NCI-H748 treated with DMSO at 0.1 percent for 48 hours (cell line): ENCODE measurements at places on chromosomes 12 and 14.

- no peak for DNase-seq
These were observed 607.0 kb downstream of the BCL11B start for GRCh38 chr14:98665007-98665406.

GRCh38 chr12:64679487-64680001 is 69.2 kb downstream of the RASSF3 start:
- peak; percentile 89 for DNase-seq

- no peak for DNase-seq
These were observed 187.7 kb downstream of the NTF3 start for GRCh38 chr12:5619628-5620027.

DNA sequence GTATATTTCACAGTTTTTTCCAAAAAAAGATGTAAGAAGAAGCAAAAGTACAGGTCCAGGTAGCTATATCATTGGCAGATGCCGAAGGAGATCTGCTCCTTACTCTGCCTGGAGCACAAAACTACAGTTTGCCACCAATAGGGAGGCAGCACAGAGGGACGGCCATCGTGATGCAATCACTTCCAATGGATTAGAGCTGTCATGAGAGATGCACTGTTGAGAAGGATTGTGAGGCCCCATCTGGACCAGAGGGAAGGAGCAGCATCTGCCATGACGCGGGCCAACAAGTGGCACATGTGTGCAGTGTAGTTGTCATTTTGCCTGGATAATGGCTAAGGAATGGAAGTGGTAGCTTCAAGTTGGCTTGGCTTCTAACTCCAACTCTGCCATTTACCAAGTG is 318.8 kb upstream of the FKBP4 start:
- DNase-seq = no peak

DNA sequence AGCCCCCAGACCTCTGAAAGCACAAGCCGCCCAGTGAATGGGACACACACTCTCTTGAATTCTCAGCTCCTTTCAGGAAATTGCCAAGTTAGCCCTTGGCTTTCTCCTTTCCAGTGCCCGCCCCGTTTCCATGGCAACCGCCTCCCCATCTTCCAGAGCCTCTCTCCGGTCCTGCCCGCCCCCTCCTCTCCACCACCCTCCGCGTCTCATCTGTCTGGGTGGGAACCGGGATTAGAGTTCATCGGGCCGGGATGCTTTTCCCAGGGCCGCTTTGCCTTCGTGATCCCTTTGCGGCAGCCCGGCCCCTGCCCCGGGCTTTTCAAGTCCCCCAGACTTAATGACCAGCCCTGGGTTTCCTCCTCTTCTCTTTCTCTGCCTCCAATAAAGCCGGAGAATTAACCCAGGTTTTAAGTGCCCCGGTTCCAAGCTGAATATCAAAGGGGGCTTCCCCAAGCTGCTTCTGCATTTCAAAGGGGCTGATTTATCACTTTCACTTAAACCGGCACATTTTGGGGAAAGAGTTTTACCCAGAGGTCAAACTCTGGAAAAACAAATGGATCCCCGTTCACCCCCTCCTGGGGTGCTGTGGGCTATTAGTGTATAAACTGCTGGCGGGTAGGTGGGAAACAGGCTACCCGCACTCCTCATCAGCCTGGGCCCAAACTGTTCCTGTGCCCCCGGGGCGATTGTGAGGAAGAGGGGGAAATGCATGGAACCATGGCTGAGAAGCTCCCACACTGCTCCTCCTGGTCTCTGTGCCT is 101.7 kb downstream of the ZFP36L1 start:
- DNase-seq = no peak

DNA sequence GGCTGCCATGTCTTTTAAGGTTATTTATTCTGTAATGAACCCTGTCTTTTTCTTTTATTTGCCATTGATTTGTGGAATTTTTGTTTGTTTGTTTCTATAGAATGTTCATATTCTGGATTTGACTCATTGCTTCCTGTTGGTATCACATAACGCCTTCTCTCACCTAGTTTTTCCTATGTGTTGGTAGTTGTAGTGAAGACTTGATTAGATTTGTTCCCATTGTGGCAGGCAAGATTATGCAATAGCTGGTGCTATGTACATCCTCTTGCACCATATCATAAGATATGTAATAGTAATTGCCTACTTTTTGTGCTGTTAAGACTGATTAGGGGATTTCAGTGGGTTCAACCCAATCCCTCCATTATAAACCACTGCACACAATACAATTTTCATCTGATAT is 3.9 kb upstream of the KRT6B start:
- DNase-seq = no peak

DNA sequence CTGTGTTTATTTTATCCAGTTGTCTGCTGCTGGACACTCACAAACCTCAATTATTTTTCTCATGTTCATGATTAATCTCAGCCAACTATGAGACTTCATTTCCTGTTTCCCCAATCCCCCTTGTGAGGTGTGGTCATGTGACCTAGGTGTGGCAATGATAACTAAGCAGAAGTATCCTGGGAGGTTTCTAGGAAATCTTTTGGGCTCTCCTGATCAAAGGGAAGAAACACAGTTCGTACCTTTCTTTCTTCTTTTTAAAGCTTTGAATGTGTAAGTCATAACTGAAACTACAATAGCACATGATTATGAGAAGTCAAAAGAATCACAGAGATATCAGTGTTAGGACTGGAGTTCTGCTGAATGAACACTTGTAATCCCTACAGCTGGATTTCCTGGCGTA is 34.4 kb upstream of the MANSC4 start:
- no peak for DNase-seq

GRCh38 chr14:38592764-38593442 is 337.0 kb upstream of the CLEC14A start:
- no peak for DNase-seq

DNA sequence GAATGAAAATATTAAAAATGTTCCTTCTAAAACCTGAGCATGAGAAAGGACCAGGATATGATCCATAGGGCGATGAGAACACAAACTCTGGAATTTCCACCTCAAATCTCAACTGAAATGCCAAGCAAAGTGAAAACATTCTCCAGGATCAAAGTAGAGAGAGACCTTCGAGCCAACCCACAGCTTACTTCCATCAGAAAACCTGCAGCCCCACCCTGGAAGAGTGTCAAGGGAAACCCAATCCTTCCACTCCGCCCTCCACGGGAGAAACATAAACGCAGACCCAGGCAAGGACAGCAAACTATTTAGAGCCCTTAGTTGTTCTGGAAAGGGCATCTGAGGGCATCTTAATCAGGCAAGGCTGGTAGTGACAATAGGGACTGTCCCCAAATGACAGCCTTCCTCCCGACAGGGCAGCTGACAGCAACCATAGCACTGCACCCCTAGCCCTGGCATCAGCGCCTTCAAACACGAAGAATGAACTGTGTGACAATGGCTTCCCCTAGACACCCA is 21.8 kb downstream of the SLC15A4 start:
- no peak for DNase-seq

DNA sequence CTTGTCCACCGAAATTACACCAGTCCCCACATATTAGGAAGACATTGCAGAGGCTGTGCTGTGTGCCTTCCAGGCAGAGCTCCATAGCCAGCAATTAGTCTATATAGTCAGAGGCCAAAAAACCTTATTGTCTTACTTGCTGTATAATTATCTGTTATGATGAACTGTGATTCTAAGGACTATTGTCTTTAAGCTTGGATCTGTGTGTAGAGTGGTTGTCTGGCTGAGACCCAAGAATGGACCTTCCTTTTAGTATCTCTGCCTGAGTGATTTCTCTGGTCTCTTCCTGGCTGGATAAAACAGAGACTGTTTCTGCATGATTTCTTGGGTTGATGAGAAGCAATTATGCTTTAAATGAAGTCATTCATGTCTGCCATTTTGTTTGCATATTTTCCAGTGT is 465.3 kb downstream of the PRKD1 start:
- DNase-seq = peak; percentile 95

- no peak for DNase-seq
These were observed 445.8 kb upstream of the TBX3 start for GRCh38 chr12:115129727-115130126.

GRCh38 chr12:22670762-22671161 is 45.8 kb downstream of the ETNK1 start:
- DNase-seq = no peak

GRCh38 chr14:64722842-64723447 is 18.7 kb downstream of the PLEKHG3 start:
- DNase-seq = no peak

- no peak for DNase-seq
These were observed 75.3 kb downstream of the PRKCH start for GRCh38 chr14:61396694-61397093.

DNA sequence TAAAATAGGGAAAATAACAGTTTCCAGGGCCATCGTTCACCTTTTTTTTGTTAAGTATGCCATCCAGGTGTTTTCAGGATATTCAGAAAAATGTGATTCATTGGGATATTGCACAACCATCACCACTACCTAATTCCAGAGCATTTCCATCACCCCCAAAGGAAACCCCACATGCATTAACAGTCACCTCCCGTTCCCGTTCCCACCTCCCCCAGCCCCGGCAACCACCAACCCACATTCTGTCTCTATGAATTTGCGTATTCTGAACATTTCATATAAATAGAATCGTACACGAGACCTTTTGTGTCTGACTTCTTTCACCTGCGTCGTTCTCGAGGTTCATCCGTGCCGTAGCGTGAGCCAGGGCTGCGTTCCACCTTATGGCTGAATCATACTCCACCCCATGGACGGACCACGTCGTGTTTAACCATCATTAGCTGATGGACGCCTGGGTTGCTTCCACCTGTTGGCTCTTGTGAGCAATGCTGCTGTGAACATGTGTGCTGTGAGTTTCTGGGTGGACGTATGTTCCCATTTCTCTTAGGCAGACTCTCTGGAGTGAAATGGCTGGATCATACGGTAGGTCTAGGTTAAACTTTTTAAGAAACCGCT is 51.0 kb upstream of the NCOR2 start:
- no peak for DNase-seq

DNA sequence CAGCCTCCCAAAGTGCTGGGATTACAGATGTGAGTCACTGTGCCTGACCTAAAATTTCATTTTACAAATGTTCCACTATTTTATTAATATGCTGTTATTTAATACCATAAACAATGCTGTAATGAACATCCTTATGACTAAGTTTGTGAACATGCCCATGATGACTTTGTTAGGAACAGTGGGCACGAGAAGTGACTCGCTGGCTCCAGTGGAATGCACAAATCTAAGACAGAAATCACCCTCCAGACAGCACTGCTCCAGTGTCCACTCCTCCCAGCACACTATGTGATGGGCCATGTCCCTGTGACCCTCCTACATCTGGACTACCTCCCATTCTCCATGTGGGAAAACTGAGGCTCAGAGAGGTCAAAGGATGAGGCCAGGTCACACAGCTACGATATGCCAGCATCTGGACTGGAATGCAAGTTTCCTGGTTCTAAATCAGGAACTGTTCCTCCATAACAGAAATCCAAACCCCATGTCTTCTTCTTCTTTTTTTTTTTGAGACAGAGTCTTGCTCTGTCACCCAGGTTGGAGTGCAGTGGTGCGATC is 57.9 kb downstream of the GPR68 start:
- DNase-seq = no peak

DNA sequence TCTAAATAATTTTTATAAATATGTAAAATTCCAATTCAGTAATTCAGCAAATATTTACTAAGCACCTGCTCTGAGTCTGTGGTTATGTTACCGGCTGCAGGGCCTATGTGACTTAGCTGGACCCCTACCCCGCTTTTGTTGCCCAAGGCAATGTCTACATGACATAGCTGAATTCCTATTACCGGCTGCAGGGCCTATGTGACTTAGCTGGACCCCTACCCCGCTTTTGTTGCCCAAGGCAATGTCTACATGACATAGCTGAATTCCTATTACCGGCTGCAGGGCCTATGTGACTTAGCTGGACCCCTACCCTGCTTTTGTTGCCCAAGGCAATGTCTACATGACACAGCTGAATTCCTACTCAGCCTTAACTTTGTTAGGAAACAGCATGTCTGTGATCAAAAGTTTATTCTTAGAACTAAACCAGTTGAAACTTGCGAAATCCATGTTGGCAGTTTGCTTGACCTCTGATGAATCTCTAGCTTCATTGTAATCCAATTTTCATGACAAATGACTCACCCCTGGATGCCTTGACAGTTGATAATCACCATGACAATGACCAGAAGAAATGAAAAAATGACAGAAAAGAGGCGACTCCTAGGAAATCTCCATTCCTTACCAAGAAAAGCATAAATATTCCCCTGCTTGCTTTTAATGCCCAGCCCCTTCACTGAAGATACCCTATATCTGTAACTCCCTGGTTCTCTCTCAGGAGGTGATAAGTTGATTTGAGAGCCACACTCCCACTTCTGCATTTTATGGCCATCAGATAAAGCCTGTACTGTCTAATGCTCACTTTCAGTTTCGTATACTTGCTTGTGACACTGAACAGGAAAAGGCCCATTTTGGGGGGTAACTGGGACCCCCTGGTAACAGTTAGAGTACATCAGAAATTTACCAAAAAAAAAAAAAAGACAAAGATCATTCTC is 148.4 kb upstream of the SYT10 start:
- DNase-seq = no peak

DNA sequence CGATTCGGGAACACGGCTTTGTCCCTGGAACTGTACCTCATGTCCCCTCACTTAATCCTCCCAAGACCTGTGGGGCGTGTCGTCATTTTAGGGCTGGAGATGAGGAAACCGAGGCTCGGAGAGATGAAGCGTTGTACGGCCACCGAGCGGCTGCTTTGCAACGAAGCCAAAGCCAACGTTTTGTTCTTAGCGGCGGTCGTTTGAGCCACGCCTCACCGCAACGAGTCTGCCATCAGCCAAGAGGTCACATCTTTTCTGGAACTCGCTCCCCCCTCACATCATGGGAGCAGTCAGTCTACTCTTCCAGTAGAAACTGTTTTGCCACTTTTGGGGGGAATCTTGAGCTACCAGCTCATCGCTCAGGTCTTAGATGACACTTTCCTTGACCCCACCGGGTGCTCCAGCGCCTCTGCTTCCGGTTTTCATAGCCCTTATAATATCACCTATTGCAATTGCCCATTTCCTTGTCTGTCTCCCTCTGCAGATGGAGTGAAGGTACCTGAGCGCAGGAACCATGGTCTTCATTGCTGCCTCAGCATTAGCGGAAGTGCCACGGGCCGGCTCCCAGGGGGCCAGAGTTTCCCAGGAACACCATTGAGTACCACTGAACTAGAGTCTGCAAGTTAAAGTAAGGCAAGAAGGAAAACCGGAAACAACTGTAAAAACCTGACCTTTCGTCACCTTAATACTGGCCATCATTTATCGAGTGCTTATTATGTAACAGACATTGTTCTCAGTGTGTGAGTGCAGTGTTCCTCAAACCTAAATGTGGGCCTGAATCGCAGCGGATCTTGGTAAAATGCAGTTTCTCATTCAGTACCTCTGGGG is 19.6 kb downstream of the NINJ2 start:
- DNase-seq = no peak

- DNase-seq = no peak
These were observed 927.9 kb upstream of the TMEM132C start for GRCh38 chr12:127339065-127339464.
